ENCODE measurements at places on chromosomes 4 and X.

- no peak for DNase-seq
Observed at GRCh38 chr4:137700072-137700471, 167.8 kb upstream of the PCDH18 start.

GRCh38 chrX:31540313-31540712 is 468.5 kb upstream of the FTHL17 start:
- DNase-seq = no peak

DNA sequence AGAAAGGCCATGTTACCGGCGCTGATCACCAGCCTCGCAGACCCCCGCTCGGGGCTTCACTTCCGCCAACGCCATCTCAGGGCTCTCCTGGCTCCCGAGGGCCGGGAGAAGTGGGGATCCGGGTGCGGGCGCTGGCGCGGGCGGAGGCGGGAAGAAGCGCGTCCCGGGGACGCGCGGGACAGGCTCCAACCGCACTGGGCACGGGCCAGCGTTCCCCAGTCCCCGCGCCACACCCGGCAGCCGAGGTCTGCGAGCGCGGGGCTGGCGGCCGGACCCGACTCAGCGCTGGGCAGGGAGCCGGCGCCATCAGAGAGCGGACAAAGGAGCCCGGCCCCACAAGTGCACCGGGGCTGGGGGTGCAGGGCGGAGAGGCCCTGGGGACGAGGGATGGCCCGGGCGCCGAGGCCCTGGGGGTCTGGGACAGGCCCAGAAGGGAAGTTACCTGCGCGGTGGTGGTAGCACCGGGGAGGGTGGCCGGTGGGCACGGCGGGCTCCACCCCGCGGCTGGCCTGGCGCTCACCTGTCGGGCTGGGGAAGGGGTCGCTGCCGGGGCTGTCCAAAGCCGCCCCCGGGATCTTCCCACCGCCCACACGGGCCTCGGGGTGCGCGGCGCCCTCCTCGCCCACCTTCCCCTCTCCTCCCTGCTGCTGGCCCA is 449 bp downstream of the CTPS2 start:
- peak; percentile 20 for DNase-seq

DNA sequence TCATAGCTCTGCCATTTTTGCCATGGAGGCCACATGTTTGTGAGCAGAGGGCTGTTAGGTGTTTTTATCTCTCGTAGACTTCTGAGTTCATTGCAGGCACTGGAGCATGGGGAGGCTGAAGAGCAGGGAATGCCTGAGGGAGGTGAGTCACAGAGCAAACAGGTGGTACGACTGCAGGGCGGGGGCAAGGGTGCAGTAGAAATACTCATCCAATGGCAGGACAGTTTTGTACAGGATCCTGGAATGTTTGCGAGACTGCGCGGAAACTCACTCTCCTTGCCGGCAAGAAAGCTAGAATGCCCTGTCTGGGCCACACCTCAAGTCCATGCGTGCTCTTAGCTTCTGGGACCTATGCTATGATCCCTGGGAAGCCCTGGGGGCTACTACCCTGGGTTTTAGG is 20.0 kb upstream of the VCX2 start:
- no peak for DNase-seq

GRCh38 chr4:172982151-172982590 is 186.4 kb upstream of the GALNT7 start:
- DNase-seq = no peak

- no peak for DNase-seq
Observed at GRCh38 chrX:1465286-1466231, 12.8 kb upstream of the ASMTL start.

GRCh38 chr4:182537031-182537795 is 294.0 kb downstream of the TENM3 start:
- DNase-seq = no peak

DNA sequence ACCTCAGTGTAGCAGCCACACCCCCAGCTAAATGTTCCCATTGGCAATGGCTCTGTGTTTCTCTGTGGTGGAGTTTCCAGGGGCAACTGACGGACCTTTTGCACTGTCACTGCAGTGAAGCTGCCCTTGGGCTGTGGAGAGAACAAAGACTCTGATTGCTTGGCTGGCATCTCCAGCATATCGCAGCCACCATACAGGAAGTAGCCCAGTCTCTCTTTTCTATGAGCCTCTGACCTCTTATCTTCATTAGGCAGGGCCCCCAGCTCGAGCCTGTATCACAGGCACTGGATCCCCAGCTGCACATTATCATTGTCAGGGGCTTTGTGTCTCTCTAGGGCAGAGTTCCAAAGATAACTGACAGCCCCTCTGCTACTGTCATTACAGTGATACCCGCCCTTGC is 483.5 kb downstream of the ARAP2 start:
- DNase-seq = no peak

DNA sequence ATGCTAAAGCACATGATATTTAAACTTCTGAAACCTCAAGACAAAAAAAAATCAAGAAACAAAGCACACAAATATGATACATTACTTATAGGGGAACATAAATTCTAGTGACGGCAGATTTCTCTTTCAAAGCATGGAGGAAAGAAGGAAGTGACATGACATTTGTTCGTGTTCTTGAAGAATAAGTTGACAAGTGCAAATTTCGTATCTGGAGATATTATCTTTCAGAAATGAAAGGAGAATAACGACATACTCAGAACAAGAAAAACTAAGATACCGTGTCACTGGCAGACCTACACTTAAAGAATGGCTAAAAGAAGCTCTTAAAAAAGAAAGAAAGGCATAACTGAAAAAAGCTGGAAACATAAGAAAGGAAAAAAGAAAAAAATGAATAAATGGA is 16.6 kb downstream of the CENPVL2 start:
- no peak for DNase-seq

DNA sequence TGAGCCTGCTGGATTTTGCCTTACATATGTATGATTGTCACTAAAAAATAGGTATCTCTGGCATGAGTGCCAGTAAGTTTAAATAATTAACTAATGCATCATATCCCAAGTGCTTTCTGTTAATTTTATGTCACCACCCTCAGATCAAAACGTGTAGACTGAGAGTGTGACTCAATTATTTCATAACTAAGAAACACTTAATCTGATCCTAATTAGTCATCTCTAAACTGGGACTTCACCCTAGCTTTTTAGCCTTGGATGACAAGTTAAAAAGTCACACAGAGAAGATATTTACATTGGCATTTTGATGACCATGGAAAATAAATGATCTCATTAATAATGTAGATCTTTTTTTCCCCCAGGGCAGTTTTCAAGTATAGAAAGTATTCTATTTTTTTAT is 23.1 kb upstream of the SLC6A14 start:
- no peak for DNase-seq

DNA sequence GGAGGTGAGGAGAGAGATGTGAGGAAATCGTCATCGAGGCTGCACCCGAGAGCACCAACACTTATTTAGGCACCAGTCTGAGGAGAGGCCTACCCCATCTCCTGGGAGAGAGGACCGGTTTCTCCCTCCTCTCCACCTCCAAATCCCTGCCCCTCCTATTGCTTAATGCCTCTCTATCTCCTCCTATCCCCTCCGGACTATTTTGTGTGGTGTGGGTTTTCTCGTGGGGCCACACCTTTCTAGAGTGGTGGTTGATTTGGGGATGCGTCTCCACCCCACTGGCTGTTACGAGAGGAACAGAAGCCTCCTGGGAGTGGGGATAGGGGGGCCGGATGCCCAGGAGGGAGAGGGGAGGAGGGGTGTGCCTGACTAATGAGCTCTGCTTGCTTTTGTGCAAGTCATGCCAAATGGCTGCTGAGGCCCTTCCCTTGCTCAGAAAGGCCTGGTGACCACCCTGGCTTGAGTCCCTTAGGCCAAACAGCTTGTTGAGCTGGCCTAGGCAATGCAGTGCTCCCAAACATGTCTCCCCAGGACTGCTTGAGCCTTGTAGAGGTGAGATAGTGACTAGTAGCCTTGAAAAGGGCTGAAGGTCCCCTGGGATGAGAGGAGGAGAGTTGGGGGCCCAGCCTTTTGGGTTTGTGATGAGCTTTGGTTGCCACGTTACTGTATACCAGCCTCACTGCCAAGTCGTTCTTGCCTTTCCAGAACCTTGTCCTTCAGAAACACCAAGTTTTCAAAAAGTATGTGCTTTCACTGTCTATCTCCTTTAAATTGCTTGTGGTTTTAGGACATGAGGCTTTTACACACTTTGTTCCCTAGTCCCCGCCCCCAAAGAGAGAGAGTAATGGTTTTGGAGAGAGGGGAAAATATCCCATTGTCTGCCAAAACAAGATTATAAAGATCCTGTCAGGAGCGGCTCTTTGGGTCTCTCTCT is 1.2 kb downstream of the MSN start:
- DNase-seq = no peak

DNA sequence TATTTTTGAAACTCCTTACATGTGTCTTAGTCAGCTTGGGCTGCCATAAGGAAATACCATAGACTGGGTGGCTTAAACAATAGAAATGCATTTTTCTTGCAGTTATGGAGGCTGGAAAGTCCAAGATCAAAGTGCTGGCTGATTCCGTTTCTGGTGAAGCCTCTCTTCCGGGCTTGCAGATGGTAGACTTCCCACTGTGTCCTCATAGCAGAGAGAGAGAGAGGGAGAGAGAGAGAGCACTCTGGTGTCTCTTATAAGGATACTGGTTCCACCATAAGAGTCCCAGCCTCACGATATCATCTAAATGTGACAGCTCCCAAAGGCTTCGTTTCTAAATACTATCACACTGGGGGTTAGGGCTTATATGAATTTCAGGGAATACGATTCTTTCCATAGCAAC is 39.7 kb downstream of the ENPEP start:
- no peak for DNase-seq

DNA sequence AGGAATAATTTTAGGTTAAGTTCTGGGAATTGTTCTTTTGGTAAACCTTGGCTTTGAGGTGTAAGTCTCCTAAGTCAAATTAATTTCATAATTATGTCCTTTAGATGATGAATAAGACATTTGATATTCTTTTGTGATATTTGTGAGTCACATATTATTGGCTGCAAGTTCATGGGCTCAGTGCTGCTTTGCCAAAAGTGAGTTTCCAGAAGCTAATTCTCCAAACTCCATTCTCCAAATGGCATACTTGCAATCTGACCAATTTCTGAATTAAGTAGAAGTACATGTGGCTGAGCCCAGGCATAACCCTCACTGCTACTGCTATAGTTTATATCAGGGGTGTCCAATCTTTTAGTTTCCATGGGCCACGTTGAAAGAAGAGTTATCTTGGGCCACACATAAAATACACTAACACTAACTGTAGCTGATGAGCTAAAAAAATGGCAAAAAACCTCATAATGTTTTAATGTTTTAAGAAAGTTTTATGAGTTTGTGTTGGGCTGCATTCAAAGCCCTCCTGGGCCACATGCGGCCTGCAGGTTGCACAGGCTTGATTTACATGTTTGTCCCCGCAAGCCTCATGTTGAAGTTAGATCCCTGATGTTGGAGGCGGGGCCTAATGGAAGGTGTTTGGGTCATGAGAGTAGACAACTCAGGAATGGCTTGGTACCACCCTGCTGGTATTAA is 196.1 kb downstream of the ZNF330 start:
- DNase-seq = no peak

GRCh38 chrX:38864165-38864564 is 62.9 kb downstream of the MID1IP1 start:
- no peak for DNase-seq

GRCh38 chr4:111639120-111639690 is 506.0 kb upstream of the FAM241A start:
- no peak for DNase-seq

- DNase-seq = no peak
Observed at GRCh38 chr4:11326021-11326420, 102.7 kb downstream of the HS3ST1 start.

DNA sequence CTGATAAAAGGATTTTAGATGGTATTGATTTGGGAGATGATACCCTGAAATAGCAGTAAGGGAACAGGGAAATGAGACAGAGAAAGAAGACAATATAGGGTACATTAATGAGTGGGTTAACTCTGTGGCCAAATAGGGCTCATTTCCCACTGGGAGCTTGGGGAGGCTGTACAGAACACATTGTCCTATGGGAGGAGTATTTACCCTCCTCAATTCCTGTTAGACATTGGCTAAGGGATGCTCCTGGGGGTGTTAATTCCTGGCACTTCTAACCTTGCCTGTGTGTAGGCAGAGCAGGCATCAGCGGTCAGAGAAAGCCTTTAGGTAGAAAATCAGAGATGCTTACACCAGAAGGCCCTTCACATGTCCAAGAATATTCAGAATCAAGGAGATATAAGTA is 49.0 kb downstream of the ARHGEF38 start:
- no peak for DNase-seq

GRCh38 chr4:186859420-186859819 is 135.8 kb upstream of the FAT1 start:
- no peak for DNase-seq

- DNase-seq = peak; percentile 34
Observed at GRCh38 chr4:157045507-157046127, 30.3 kb upstream of the GLRB start.

GRCh38 chr4:76373919-76374552 is 46.9 kb downstream of the CCDC158 start:
- no peak for DNase-seq

DNA sequence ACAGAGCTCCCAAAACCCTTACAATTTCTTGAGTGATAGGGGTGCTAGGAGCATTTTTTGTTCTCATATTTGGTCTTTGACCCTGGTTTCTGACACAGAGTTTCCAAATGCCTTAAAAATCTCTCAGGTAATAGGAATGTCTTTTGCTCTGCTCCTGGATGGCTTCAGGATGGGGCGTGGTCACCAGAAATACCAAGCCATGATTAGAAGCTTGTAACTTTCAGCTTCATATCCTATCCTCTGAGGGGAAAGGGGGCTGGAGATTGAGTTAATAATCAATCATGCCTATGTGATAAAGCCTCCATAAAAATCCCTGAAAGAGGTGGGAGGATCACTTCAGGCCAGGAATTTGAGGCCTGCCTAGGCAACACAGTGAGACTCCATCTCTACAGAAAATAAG is 34.6 kb upstream of the IL9R start:
- DNase-seq = no peak

GRCh38 chrX:41087201-41087600 is 2.0 kb downstream of the USP9X start:
- no peak for DNase-seq

GRCh38 chr4:2064276-2064991 is 5.3 kb downstream of the NAT8L start:
- no peak for DNase-seq

DNA sequence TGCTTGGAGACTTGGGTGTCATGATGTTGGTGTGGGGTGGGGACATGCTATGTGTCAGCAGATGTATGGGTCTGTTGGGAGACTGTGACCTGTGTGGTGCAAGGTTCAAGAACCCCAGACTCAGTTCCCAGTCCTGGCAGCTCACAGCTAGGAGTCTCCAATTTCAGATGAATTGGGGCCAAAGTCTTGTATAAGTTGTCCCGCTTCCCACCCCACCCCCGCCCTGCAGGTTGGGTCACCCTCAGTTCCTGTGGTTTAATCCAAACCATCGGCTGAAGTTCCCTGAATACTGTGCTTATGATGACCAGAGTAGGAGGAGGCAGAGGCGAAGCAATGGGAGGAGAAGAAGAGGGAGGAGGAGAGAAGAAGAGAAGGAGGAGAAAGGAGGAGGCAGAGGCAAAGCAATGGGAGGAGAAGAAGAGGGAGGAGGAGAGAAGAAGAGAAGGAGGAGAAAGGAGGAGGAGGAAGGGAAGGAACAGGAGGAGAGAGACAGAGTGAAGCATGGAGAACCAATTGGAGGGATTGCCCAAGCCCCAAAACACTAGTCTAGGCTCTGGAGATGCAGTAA is 112.6 kb downstream of the EFNB1 start:
- DNase-seq = no peak

- no peak for DNase-seq
Observed at GRCh38 chr4:166198041-166198440, 325.0 kb downstream of the TLL1 start.
